ENCODE measurements at places on chromosomes 5 and 9. TPM values are rescaled to one million over a fixed set of nuclear protein-coding genes. Genes with fewer than 3 reads are reported as not detected.

DNA sequence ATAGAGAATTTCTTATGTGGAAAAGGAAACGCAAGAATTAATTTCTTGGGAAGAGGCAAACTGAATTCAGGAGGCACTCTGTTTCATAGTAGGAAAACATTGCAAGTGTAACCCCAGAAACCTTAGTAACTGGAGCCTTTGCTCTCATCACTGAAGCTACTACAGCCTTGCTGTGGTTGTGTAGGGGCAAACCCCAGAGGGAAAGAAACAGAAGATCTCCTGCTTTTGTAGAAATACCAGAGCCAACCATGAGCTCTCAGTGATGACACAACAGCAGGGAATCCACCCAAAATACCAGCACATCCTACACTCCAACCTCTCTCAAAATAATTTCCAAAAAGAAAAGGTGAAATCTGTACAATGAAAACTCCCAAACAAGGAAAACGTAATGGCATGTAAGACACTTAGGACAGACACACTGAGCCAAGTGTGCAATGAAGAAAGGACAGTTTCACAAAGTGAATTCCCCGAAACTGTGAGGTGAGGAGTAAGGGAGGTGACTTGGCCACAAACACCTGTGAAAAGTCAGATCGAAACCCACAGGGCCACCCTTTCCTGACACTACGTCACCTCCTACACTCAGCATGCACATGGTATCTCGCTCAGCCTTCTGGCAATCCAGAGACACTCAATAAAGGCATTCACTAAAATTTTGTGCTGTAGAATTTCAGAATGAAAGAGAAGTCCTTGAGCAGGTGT is 8.5 kb upstream of the ACSL6 start:
- H3K4me1 ChIP-seq = no peaks in the 10 kb centered on the region
- no peaks in the 10 kb centered on the region for H3K36me3 ChIP-seq
- no peak for DNase-seq
- no peak overlapping the region for H3K4me3 ChIP-seq

DNA sequence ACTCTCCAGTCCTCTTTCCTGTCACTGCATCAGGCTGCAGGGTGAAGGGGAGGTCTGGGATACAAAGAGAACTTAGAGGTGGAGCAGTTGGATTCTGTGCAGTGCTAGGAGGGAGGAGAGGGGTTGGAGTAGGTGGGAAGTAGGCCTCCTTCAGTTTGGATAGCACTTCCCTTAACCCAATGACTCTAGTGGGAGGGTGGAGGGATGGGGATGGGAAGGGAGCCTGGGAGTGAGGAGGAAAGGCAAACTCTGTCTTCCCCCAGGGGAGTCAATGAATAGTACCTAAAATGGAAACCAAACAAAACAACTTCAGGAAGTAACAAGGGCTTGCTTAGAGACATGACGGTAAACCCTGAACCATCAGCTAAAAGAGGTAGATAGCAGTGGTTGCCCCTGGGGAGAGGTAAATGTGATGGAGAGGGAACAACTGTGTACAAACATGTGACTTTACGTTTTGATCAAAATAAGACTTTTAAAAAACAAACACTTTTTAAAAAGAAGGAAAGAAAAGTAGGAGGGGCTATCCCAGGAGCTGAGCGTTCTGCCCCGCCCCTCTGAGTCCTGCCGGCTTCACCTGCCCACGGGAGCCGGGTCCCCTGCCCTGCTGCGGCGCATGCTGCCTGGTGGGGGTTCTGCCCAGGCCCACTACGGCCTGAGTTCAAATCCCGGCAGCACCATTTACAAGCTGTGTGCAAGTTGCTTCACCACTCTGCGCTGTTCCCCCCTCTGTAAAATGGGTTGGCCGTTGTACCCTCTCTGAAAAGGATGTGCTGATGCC is 30.9 kb downstream of the GSN start:
- no peaks in the 10 kb centered on the region for H3K36me3 ChIP-seq
- H3K27ac ChIP-seq = peak overlapping the region; percentile 36
- no peak for DNase-seq
- H3K27me3 ChIP-seq = no peaks in the 10 kb centered on the region
- peaks cover 31% of the 10 kb centered on the region for H3K4me1 ChIP-seq
- H3K4me3 ChIP-seq = peak overlapping the region; percentile 59

DNA sequence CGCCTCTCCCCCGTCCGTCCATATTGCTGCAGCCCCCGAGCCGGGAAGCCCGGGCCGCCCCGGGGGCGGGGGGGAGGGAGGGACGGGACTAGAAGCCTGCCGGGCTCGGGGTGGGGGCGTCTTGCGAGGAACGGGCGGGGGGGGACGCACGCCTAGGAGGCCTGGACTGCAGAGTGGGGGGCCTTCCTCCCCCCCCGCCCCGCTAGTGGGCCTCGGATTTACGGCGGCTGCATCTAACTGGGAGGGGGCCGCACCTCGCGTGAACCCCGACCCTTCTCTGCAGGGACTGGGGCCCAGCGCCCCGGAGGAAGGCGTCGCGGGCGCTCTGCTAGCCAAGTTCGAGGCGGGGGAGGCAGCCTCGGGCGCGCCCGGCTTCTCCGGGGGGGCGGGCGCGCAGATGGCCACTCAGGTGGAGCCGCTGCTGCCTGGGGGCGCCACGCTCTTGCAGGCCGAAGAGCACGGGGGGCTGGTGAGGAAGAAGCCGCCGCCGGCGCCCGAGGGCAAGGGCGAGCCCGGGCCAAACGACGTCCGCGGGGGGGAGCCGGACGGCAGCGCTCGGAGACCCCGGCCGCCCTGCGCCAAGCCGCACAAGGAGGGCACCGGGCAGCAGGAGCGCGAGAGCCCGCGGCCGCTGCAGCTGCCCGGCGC is at the start of gene LARP1:
LARP1 (plus strand) TSS at position 17 of the 648 bp plus-strand sequence; CDS start at position 398, 381 bp downstream.
- peak within 1 kb of the TSS; percentile 92 for H3K4me3 ChIP-seq
- no peaks in the 10 kb centered on the region for H3K36me3 ChIP-seq
- H3K27me3 ChIP-seq = no peaks in the 10 kb centered on the region

- no peaks in the 10 kb centered on the region for H3K36me3 ChIP-seq
- H3K27ac ChIP-seq = no peak overlapping the region
- H3K27me3 ChIP-seq = no peaks in the 10 kb centered on the region
- no peak overlapping the region for H3K4me3 ChIP-seq
These were observed 143.3 kb downstream of the FGF10 start for GRCh38 chr5:44245935-44246334.

GRCh38 chr5:180071531-180072255 is at the start of gene RNF130:
Gene RNF130 (minus strand): TSS chr5:180071759. CDS start chr5:180071702, 57 bp downstream.
- peaks cover 6% of the 10 kb centered on the region for H3K4me1 ChIP-seq
- H3K27ac ChIP-seq = peak within 1 kb of the TSS; percentile 79
- H3K4me3 ChIP-seq = peak within 1 kb of the TSS; percentile 61
- H3K36me3 ChIP-seq = no peaks in the 10 kb centered on the region

DNA sequence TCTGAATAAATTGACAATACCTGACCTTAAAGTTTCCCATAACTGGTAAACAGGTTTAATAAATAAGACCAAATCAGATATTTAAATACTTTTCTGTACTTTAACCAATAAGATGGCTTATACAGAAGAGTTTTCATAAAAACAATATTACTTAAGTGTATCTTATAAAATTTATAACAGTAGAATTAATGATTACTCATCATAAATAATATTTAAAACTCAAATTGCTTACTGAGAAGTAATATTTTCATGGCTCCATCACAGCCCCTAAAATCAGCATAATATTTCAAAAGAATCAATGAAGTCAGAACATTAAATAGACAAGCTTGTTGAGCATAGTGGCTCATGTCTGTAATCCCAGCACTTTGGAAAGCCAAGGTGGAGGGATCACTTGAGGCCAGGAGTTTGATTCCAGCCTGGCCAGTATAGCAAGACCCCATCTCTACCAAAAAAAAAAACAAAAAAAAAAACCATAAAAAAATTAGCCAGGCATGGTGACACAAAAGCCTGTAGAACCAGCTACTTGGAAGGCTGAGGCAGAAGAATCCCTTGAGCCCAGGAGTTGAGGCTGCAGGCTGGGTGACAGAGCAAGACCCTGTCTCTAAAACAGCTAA is 23.5 kb downstream of the HOMER1 start:
- no peak overlapping the region for H3K4me3 ChIP-seq
- no peak overlapping the region for H3K27ac ChIP-seq
- H3K4me1 ChIP-seq = no peaks in the 10 kb centered on the region
- no peaks in the 10 kb centered on the region for H3K36me3 ChIP-seq
- H3K27me3 ChIP-seq = no peaks in the 10 kb centered on the region

DNA sequence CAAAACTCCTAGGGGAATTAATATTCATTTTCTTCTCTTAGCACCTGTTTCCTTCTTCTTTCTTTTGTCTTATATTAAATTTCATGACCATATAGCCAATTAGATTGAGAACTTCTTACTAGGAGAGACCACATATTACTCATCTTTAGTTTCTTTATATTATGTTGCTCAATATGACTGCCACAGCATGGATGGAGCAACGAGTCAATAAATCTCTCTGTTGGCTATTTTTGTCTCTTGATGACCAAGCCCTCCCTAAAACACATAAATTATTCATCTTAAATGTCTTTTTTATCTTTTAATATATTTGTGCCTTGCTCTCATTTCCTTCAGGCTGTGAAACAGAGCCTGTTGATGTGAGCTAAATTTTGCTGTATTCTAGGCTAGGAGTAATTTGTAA is 123.0 kb downstream of the ADAMTSL1 start:
- H3K4me3 ChIP-seq = no peak overlapping the region
- H3K4me1 ChIP-seq = no peaks in the 10 kb centered on the region
- H3K36me3 ChIP-seq = no peaks in the 10 kb centered on the region
- no peak overlapping the region for H3K27ac ChIP-seq

DNA sequence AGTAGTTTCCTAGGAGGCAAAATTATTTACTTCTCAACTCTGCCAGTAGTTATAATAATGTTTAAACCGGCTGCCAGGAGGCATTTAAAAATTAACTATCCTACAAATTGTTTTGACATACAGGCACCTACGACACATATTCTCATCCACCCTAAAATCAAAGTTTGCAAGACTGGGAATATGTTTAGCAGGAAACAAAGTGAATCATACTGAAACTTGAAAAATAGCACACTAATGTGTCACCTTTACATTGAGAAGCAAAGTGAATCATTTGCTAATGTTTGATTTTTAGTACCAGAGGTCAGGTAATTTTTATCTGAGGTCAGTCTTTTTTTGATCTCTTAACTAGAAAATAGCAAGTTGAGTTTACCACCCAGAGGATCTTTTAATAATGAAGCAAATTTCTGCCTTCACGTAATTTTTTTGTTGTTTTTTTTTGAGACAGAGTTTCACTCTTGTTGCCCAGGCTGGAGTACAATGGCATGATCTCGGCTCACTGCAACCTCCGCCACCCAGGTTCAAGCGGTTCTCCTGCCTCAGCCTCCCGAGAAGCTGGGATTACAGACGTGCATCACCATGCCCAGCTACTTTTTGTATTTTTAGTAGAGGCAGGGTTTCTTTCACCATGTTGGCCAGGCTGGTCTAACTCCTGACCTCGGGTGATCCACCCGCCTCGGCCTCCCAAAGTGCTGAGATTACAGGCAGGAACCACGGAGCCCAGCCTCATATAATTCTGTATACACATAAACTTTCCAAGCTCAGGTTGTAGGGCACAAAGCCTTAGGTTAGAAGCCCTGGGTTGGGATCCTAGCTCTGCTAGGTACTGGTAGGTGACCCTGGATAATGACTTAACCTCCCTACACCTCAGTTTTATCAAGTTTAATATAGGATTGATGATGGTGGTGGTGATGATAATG is 124.3 kb downstream of the UGCG start:
- no peak overlapping the region for H3K4me3 ChIP-seq
- peak overlapping the region; percentile 7 for H3K27ac ChIP-seq
- peaks cover 14% of the 10 kb centered on the region for H3K4me1 ChIP-seq
- no peaks in the 10 kb centered on the region for H3K27me3 ChIP-seq

- no peaks in the 10 kb centered on the region for H3K4me1 ChIP-seq
- H3K4me3 ChIP-seq = no peak overlapping the region
- H3K36me3 ChIP-seq = no peaks in the 10 kb centered on the region
- H3K27ac ChIP-seq = no peak overlapping the region
- no peaks in the 10 kb centered on the region for H3K27me3 ChIP-seq
These were observed 31.9 kb downstream of the FAM219A start for GRCh38 chr9:34426347-34427074.

The NR4A3 gene
- total RNA-seq = 0.86 TPM

The IL3 gene
- total RNA-seq = not detected

The HNRNPK gene
- 624 TPM for total RNA-seq

The CCNI2 gene
- 1.4 TPM for total RNA-seq

The LRRC19 gene
- not detected for total RNA-seq

The SHOC1 gene
- 1.1 TPM for total RNA-seq

The CCL27 gene
- 1.0 TPM for total RNA-seq

The CER1 gene
- total RNA-seq = not detected

The FOXD1 gene
- 26.8 TPM for total RNA-seq

The IL5 gene
- not detected for total RNA-seq

The MZB1 gene
- 0.81 TPM for total RNA-seq

All from HCT116 (cell line).